ENCODE measurements at places on chromosomes 1 and 21.

- DNase-seq = peak; percentile 33
Observed at GRCh38 chr1:22976461-22977243, 4.0 kb upstream of the LACTBL1 start.

DNA sequence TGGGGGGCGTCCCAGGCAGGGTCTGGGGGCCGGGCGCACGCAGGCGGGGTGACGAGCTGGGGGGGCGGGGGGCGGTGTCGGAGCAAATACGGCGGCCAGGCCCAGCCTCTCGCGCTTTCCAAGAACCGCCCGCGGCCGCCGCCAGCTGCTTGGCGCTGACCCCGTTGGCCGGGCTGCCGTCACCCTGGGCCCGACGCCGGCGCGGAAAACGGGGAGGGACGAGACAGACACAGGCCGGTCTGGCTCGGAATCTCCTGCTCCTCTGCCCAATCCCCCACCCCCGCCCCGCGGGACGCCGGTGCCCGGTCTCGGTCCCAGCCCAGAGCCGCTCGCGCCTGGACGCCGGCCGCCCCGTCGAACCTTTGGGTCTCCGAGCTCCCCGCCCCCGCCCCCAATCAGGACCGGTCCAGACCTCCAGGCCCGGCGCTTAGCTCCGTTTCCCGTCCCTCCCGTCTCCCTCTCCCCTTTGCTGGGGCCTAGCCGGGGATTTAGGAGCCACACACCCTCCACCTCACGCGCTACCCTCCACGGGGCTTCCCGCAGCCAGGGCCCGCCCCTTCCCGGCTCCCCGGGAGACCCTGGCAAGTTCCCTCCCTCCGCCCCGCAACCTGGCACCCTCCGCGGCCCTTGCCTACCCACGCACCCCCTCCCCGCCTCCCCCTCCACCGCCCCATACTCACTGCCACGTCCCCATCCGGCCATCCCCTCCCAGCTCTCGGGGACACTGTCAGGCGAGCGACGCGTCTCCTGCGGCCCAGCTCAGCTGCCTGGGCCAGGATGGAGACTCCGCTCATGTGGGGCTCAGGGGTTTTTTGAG is 800 bp upstream of the MMP23B start:
- peak; percentile 15 for DNase-seq

GRCh38 chr1:228885845-228886244 is 150.6 kb downstream of the RHOU start:
- no peak for DNase-seq

DNA sequence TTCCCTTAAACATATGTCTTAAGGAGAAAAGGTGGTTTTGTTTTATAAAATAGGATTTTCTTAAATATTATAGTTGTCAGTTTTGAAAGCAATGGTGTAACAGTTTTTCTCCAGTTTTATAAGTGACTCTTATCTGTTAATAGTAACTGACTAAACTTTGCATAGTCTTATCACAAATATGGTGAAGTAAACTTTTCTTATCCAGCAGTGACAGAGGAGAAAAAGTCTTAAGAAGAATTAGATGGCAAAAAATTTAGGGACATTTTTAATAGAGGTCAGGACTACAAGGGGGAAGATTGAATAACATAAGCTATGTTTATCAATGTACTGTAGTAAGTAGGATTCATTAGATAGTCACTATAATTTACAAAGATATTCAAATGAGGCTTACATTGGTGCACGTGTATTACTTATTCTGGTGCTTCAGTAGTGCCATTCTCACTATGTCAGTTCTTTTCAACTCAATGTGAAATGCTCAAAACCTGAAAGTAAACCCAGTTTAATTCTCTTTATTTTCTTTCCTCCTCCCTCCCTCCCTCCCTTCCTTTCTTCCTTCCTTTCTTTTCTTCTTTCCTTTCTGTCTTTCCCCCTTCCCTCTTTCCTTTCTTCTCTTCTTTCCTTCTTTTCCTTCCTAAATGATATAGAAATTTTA is 26.1 kb downstream of the F3 start:
- DNase-seq = no peak

DNA sequence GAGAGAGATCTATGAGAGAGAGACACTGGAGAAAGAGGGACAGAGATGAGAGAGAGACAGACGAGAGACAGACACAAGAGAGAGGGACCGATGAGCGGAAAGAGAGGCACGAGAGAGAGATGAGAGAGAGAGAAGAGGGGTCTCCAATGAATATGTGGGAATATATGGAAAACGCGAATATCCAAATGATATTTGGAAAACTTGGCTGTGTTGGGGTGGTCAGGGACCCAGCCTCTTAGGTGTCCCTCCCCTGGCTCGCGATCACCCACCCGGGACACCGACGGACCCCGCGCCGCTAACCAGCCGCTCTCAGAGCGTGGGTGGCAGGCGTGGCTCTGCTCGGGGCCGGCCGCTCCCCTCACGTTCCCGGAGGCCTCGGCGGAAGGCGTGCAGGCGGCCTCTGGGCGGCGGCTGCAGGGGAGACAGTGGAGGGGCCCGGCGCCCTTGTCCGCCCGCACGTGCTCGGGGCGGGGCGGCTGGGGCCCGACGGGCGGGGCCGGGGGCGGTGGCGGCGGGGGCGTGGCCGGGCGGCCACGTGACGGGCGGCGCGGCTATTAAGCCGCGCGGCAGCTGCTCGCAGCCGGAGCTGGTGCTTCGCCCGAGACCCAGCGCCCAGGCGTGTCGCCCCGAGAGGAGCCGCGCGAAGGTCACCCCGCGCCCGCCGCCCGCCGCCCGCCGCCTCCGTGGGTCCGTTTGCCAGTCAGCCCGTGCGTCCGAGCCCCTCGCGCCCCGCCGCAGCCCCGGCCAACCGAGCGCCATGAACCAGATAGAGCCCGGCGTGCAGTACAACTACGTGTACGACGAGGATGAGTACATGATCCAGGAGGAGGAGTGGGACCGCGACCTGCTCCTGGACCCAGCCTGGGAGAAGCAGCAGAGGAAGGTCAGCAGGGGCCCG is at the start of gene ACTN2:
ACTN2 (plus strand) TSS at position 583 of the 898 bp plus-strand sequence; CDS start at position 758, 175 bp downstream.
- DNase-seq = peak; percentile 38

All from GM06990 (cell line).